ENCODE measurements at places on chromosomes 7 and 10. TPM values are rescaled to one million over a fixed set of nuclear protein-coding genes. Genes with fewer than 3 reads are reported as not detected.

Gene ADRB1
- total RNA-seq = not detected

Gene ADAM8
- 0.87 TPM for total RNA-seq

Gene FAM180A
- 78.5 TPM for total RNA-seq

Gene ADD3
- total RNA-seq = 711 TPM

Gene ALOX5
- total RNA-seq = not detected

Gene ANXA8
- total RNA-seq = not detected

Gene SH2D4B
- not detected for total RNA-seq

Gene PLAC9
- total RNA-seq = 73.6 TPM

Gene DENND2A
- 22.2 TPM for total RNA-seq

Gene SEMA4G
- total RNA-seq = 0.13 TPM

Gene C10orf120
- not detected for total RNA-seq

Gene AEBP1
- total RNA-seq = 228 TPM

Gene HABP2
- not detected for total RNA-seq

Gene LMTK2
- total RNA-seq = 7.4 TPM

Gene HOXA1
- total RNA-seq = 0.12 TPM

Gene TRPV5
- not detected for total RNA-seq

Gene SLC26A3
- total RNA-seq = not detected

Gene COL28A1
- 0.13 TPM for total RNA-seq

Gene CTAGE8
- not detected for total RNA-seq

Gene SPDYE9
- not detected for total RNA-seq

Gene CNTNAP2
- not detected for total RNA-seq

Gene MKI67
- 15.7 TPM for total RNA-seq

Gene EIF3A
- 140 TPM for total RNA-seq

Gene UBE3C
- total RNA-seq = 82.6 TPM

Gene SLC37A3
- 82.3 TPM for total RNA-seq

Gene OR6B1
- total RNA-seq = not detected

Data from aortic smooth muscle cell (primary cell).